NCI-H1105 treated with DMSO at 0.1 percent for 48 hours (cell line): ENCODE measurements at places on chromosomes 6 and 20.
A peak's percentile ranks its signal among the peaks of the same experiment; 100 is the strongest.

GRCh38 chr6:137768935-137769334, 98.1 kb upstream of the TNFAIP3 start:
- DNase-seq: no peak

GRCh38 chr6:130470766-130471165, 104.9 kb downstream of the TMEM200A start:
- DNase-seq: no peak

DNA sequence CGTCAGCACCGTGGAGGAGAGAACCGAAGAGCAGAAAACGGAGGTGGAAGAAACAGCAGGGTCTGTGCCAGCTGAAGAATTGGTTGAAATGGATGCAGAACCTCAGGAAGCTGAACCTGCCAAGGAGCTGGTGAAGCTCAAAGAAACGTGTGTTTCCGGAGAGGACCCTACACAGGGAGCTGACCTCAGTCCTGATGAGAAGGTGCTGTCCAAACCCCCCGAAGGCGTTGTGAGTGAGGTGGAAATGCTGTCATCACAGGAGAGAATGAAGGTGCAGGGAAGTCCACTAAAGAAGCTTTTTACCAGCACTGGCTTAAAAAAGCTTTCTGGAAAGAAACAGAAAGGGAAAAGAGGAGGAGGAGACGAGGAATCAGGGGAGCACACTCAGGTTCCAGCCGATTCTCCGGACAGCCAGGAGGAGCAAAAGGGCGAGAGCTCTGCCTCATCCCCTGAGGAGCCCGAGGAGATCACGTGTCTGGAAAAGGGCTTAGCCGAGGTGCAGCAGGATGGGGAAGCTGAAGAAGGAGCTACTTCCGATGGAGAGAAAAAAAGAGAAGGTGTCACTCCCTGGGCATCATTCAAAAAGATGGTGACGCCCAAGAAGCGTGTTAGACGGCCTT, 41.6 kb downstream of the ZBTB2 start:
- DNase-seq: peak; percentile 100

DNA sequence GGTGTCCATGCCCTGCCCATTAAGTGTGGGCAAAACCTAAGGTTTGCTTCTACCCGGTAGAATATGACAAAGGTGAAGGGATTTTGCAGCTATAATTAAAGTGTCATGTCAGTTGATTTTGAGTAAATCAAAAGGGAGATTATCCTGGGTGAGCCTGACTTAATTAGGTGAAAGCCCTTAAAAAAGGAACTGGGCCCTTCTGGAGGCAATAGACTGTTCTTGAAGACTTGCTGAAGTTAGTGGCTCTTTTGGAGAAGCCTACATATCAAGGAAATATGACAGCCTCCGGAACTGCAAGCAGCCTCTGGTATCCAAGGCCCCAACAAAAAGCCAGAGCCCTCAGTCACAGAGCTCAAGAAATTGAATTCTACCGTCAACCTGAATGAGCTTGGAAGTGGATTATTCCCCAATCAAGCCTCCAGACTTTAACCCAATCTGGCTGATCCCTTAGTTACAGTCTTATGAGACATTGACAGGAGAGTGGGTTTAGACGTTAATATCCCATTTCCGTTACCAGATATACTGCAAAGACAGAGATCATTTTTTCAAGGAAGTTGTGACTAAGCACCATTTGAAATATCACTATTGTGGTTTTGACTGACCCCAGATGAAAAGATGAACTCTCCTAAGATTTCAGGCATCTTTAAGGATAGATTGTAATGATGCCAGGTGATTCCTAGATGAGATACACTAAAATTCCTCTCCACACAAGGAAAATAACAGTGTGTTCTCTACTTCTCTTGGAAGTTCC, 303.4 kb downstream of the PLCB1 start:
- DNase-seq: no peak

DNA sequence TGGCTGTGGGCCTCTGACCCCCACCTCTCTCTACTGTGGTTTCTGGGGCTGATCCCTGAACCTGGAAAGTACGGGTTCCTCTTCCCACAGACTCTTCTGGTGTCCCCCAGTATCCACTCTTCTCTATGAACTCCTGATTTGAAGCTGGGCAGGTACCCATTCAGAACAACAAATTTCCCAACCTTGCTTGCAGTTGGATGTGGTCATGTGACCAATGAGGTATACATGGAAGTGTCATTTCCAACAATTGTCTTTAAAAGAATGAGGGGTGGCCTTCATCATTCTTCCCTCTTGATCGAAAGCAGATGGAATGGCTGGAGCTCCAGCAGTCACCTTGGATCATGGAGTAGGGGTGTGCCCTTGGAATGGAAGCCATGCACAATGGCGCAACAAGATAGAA, 128.0 kb upstream of the MLN start:
- DNase-seq: no peak

DNA sequence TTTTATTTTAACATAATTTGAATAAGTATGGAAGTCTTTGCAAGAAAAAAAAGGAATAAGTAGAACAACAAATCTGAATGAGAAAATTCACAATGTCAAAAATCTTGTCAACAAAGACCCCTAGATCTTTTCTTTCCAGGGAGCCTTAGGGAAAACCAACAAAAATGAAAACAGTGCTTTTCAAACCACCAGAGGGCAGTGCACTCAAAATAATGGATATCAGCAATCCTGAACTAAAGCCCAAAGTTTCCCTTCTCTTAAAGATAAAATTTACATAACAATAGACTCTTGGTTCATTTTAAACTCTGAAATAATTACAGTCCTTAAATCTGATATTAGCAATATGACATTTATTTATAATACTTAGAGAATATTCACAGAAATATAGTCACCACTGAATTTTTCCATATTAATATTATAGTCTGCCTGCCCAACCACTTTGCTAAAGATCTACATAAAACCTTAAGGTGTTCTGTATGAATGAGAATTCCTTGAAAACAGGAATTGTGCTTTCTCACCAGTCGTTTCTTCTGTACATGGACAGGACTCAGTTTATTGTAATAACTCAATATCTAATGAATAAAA, 105.3 kb upstream of the BMP5 start:
- peak; percentile 43 for DNase-seq
